ENCODE measurements at places on chromosomes 6 and 20.

DNA sequence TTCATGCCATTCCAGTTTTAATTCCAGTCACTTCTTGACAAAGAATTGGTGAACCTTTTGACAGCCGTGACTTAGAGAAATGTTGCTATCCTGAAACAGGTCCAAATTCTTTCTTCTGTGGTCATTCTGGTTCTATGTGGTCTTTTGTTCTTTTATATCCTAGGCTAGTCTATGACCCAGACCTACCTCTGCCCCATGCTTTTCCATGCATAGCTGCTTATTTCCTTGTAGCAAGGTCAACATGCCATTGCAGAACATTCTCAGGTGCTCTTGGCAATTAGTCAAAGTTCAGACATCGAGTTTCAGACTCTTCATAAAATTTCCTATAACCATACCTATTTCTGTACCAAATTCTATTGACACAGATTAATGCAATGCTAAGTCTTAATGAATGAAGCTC lies 202.6 kb downstream of the PLCB1 start:
- no peak for DNase-seq

DNA sequence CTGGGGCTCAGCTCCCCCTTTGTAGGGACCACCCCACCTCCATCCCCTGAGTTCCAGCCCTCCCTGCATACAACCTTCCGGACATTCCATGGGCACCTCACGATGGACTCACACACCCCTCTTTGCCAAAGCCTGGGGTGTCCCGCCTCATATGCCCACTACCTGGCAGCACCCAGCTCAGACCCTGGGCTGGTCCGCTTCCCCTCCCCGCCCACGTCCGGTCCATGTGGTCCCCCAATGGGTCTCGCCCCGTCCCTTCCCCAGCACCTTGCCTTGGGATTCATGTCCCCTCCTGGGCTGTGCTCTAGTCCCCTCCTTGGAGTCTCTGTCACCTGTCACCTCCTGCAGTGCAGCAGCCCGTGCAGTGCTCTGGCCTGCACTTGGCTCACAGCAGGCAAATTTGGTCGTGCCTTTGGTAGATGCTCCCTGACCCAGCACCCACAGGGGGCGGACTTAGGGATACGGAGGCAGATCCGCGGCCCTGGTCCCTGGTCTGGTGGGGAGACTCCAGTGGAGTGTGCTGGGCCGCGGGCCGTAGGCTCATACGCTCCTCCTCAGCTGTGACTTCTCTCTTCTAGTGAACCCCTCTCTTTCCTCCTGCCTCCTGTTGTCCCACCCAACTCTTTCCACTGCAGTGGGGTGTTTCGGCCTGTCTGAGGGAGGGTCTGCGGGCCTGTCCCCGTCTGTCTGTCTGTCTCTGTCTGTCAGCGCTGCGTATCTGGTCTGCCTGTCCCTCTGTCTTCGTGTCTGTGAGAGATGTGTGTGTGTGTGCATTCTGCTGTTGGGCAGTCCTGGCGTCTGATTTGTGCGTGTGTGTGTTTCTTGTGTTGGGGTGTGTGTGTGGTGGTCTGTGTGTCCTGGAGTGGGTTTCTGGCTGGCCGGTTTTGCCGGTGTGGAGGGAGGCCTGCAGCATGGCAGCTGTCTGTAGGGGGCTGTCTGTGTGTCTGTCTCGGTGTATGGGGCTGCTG lies 69.5 kb downstream of the SRC start:
- DNase-seq = no peak

GRCh38 chr6:154521412-154521811 lies 10.9 kb upstream of the CNKSR3 start:
- DNase-seq = no peak

GRCh38 chr6:141594874-141595273 lies 537.9 kb upstream of the GJE1 start:
- peak; percentile 25 for DNase-seq

GRCh38 chr6:100566563-100566962 lies 101.8 kb upstream of the SIM1 start:
- no peak for DNase-seq

GRCh38 chr20:17068084-17068711 lies 158.6 kb upstream of the PCSK2 start:
- DNase-seq = no peak

DNA sequence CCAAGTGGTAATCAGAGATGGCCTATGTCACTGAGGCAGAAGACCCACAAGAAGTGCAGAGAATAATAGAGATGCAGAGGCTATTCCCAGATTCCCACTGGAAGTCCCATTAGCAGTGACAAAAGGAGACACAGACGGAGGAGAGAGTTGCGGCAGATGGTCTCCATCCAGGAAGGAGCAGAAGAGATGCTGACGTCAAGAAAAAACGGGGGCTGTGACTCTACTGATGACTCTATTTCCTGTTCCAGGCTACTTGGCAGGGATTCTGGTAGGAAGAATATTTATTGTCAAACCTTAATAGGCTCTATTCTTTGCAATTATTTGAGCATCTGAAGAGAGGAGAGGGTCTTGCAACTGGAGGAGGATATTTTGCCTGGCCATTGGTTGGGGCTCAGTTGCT lies 246.0 kb upstream of the ECI2 start:
- DNase-seq = peak; percentile 74

DNA sequence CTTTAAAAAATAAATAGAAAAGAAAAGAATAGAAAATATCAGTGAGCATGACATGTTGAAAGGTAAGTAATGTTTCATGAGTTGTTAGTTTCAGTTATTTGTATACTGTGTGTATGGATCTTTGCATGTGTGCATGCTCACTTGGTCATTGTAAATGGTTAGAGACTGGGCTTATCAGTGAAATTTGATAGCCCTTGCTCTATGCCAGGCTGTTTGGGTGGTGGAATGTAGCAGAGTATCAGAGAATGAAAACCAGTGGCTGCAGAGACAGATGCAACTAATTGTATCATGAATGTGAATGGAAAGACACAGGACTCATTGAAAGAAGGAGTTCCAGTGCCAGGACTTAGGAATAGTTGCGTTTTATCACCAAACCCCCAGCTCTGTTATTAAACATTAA lies 4.2 kb downstream of the GSTA2 start:
- DNase-seq = no peak

- peak; percentile 48 for DNase-seq
Measured at GRCh38 chr20:62907384-62908317, 18.7 kb downstream of the DIDO1 start.

DNA sequence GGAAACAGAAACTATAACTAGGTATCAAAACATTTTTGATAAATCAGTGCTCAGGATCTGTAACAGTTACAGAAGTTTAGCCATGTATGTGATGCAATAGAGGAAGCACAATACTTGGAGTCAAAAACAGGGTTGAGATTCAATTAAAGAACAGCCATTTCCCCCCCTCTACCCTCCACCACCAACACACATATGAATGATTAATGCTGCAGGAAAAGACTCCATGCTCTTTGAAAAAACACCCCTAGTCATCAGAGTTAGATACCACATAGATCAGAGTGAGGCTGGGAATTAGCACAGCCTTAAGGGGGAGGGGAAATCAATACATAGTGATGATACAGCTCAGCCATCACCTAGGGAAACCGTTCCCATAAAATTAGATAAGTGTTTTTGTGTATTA lies 108.9 kb upstream of the EMILIN3 start:
- no peak for DNase-seq

DNA sequence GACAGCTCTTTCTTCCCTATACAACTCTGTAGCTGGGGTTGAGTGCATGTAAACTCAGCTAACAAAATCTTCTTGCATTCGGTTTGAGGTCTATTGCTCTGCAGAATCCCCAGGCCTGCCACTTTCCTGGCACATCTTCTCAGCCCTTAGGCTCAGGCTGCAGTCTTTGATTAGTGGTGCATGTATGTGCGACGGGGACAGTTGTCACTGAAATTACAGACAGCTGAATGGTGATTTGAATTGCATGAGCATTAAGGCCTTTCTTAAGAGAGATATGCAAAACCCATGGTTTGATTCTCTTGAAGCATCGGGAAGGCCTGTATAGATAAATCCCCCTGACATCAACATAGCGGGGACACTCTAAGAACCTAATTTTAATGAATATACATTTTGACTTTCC lies 222.8 kb downstream of the CDH26 start:
- no peak for DNase-seq

- no peak for DNase-seq
Measured at GRCh38 chr6:22368794-22369193, 72.0 kb upstream of the PRL start.

GRCh38 chr6:31190488-31190887 lies 20.0 kb upstream of the POU5F1 start:
- DNase-seq = no peak

- peak; percentile 60 for DNase-seq
Measured at GRCh38 chr20:11274141-11274594, 600.4 kb upstream of the JAG1 start.

- no peak for DNase-seq
Measured at GRCh38 chr20:37240337-37241067, 21.1 kb downstream of the GHRH start.

DNA sequence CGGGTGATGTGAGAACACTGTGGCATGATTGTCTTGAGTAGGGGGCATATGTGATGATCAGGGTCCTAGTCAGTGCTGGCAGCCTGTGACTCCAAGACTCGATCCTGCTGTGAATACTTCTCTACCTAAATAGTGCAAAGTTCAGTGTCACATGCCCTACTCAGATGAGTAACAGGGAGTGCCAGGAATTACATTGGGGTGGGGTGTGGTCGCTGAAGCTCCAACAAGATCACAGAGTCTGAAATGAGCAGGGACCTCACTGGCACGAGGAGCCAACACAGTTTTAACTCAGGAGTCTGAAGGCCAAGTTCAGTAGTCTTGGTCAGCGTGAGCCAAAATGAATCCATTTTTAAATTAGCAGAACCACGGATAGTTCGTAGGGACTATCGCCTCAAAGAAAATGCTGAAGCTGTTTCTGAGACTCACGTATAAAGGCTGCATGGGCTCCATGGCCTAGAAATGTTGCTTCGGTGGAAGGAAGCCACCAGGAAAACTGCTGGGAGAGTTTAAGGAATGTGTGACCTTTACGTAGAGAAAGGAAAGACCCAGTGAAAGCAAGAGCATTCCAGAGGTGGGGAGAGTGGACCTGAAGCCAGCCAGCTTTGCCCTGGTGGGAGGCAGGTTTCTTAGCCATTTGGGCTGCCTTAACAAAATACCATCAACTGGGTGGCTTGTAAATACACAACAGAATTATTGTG lies 72.2 kb downstream of the RPP40 start:
- DNase-seq = peak; percentile 21

GRCh38 chr20:23118144-23118543 lies 32.0 kb upstream of the CD93 start:
- no peak for DNase-seq

DNA sequence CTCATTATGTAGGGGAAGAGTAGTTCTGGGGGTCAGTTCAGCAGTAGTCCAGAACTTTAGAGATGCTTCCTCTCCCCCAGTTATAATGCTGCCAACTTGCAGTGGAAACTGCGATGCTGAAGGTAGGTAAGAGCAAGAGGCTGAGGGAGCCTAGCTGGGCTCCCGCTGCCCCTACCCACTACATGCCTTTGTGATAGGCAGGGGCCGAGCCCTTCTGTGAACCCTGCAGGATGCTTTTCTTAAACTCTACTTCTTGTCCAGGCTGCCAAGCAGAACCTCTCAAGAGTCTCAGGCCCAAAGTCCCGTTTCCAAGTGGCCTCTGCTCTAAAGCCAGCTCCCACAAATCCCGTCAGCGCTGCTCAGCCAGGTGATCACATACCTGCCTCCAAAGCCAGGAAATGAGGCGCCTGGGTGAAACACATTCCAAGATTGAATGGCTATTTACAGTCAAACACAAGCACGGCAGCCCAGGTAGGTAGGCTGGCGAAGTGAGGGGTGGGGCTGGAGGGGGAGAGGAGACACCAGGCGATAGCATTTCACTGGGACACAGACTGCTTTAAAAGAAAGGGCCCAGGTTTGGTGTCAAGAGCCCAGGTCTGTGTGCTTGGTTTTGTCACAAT lies 150.7 kb downstream of the CD24 start:
- DNase-seq = no peak

- peak; percentile 10 for DNase-seq
Measured at GRCh38 chr6:132020138-132020581, 69.0 kb upstream of the CCN2 start.

DNA sequence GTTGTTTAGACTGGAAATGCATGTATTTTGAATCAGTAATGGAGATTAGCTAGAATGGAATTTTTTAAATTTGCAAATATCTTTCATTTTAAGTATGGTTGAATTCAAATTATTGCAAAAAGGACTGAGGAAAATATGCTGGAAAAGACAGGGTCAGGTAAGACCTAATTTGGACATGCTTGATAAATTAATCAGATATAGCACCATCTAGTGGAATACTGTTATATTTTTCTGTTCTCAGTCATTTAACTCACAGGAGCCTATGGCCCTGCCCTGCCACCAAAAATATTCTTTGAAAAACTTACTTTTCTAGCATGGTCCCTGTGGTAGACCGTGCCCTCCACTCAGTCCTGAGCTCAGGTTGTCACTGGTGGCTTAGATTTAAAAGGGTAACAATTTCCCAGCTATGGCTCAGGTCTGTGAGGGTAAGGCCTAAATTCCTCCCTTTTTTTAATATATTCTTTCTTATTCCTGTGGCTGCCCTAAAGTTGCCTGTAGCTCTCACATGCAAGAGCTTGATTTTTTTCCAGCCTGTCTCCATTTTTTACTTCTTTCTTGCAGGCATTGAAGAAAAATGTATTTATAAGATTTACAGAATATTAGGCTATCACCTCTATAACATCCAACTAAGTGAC lies 25.3 kb upstream of the KIAA1586 start:
- DNase-seq = peak; percentile 80

GRCh38 chr6:82362878-82363427 lies 664 bp upstream of the TPBG start:
- DNase-seq = peak; percentile 85

DNA sequence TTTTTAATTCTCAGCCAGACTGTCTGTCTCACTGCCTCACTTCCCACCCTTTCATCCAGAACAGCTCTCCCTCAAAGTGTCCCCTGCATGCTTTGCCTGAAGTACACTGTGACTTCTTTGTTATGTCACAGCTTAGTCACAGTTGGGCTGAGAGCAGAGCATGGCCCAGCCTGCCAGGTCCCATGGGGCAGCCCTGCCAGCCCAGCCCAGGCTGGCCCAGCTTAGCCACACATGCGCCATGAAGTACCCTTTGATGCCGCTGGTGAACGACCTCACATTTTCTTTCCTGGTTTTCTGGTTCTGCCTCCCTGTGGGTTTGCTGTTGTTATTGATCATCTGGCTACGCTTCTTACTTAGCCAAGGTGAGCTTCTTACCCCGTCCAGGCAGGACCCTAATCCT lies at the start of gene ADIG:
Gene ADIG, plus strand, starts transcription at position 185 of the 400 bp plus-strand sequence. Its CDS starts 54 bp downstream, at position 239.
- DNase-seq = no peak

- DNase-seq = peak; percentile 30
Measured at GRCh38 chr6:139531148-139532115, 157.0 kb upstream of the CITED2 start.

- no peak for DNase-seq
Measured at GRCh38 chr6:151057061-151057460, 182.7 kb upstream of the AKAP12 start.

GRCh38 chr6:166244353-166245045 lies 63.7 kb downstream of the PRR18 start:
- no peak for DNase-seq

GRCh38 chr20:58003525-58003924 lies 224.9 kb downstream of the ANKRD60 start:
- DNase-seq = peak; percentile 12

- DNase-seq = peak; percentile 16
Measured at GRCh38 chr20:21520702-21521595, 7.1 kb upstream of the NKX2-2 start.
